ENCODE measurements at places on chromosomes 16 and 17. TPM values are rescaled to one million over a fixed set of nuclear protein-coding genes. Genes with fewer than 3 reads are reported as not detected.

- DNase-seq, result no peak
These were observed 12.1 kb downstream of the HEATR9 start for GRCh38 chr17:35856603-35857002.

DNA sequence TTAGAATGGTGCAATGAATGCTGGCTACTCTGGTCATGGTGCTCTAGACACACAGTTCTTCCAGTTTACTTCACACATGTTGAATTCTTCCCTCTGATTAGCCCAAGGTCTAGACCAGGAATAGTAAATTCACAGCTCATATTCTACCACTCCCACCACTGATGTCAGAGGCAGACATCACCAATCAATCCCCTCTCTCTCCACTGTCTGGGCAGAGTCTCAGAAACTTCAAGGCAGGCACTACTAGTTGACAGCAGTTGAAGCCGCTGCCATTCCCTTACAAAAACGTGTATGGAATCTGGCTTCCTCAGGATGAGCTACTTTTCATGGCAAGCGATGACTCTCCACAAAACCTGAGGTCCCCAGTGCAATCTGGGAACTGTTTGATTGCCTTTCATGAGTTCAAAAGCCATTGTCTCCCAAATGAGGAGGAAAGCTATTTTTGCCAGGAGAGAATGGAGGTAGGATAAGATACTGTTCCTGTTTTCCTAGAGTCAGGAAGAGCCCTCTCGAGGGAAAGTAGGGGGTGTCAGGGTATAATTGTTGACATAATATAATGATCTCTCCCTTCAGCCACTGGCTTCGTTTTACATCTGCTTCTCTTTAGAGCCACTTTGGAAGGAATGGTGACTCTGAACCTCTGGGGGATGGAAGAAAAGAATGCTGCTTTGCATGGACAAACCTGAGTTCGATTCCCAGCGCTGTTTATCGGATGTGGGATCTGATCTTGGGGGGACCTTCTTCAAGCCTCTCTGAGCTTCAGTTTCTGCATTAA is 90.0 kb downstream of the FOXL1 start:
- no peak for DNase-seq

- DNase-seq, result no peak
These were observed 14.1 kb upstream of the LCMT1 start for GRCh38 chr16:25097276-25097975.

GRCh38 chr16:49857423-49858181 is 1.7 kb upstream of the ZNF423 start:
- DNase-seq, result no peak

The CLCN7 gene
- total RNA-seq, result 35.8 TPM

DNA sequence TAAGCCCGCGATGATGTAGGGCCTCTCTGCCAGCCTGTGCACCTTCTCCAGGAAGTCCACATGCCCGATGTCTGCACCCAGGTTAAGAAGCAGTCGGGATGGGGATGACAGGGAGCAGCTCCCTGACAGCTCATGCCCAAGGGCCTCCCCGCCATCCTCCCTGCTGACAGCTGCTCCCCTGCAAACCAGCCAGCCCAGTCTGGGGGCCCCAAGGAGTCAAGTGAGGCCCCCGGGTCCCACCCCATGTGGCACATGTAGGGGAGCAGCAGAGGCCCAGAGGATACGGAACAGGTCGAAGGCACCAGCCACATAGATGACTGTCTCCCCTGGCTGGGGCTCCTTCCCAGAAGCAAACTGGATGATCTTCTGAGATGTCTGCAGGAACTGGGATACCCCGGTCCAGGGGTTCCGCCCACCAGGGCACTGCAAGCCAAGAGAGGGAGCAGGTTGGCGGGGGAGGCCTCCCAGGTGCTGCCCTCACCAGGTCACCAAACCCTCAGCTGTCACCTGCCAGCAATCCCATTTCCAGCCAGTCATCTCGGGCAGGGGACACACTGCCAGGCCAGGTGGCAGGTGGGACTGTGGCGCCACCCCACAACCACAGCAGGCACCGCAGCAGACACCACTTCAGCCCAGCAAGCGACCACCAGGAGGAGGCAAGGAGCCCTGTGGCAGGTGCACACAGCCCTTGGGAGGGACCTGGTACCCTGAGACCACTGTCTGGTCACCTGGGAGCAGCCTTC is 4.6 kb downstream of the PCYT2 start:
- no peak for DNase-seq

The ZNF423 gene
- total RNA-seq, result 29.3 TPM

The DHRS7C gene
- not detected for total RNA-seq

- DNase-seq, result no peak
These were observed 28.7 kb upstream of the KIFC3 start for GRCh38 chr16:57830890-57831484.

- DNase-seq, result peak; percentile 93
These were observed 1.7 kb upstream of the ANKRD13B start for GRCh38 chr17:29591146-29591736.

- no peak for DNase-seq
These were observed 5.1 kb upstream of the NPTX1 start for GRCh38 chr17:80481284-80482057.

GRCh38 chr16:3094289-3095027 is 4.6 kb downstream of the ZSCAN10 start:
- DNase-seq, result no peak

DNA sequence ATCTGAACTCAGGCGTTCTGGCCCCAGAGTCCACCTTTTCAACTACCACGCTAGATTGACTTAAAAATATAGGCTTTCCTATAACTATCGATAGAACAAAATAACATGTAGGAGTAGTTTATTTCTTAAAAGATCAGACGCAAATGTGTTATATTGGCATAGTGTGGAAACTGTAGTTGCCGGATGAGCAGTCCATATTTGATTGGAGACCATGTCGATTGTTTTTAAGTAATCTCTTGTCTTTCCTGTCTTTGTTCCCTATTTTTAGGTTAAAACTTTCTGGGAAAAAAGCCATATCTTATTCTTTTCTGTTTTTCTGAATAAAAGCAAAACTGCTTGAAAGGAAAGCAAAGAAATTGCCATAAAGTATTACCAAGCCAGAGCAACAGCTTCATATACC is 53.1 kb downstream of the GAN start:
- DNase-seq, result no peak

The LSM12 gene
- total RNA-seq, result 37.5 TPM

DNA sequence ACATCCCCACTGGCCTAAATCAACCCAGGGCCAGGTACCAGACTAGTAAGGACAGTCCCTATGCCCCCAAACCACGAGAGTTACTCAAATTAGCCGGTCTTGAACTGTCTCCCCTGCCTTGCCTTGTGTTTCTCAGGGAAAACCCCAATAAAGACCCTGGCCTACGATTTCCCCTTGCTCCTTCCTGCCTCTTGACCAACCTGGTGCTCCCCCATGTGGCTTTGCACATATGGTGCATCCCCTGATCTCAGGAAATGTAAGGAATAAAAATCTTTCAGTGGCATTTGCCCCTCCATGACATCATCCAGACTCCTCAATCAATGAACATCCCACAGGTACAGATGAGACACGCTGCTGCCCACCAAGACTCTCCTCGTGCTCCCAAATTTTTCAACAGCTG is 87.9 kb downstream of the ZNF18 start:
- no peak for DNase-seq

- no peak for DNase-seq
These were observed at the start of gene SEPTIN12 for GRCh38 chr16:4787627-4788482. TSS of gene SEPTIN12 (minus strand) at chr16:4788345. CDS start at chr16:4787645, 700 bp downstream.

The SOX9 gene
- total RNA-seq, result 3.2 TPM

DNA sequence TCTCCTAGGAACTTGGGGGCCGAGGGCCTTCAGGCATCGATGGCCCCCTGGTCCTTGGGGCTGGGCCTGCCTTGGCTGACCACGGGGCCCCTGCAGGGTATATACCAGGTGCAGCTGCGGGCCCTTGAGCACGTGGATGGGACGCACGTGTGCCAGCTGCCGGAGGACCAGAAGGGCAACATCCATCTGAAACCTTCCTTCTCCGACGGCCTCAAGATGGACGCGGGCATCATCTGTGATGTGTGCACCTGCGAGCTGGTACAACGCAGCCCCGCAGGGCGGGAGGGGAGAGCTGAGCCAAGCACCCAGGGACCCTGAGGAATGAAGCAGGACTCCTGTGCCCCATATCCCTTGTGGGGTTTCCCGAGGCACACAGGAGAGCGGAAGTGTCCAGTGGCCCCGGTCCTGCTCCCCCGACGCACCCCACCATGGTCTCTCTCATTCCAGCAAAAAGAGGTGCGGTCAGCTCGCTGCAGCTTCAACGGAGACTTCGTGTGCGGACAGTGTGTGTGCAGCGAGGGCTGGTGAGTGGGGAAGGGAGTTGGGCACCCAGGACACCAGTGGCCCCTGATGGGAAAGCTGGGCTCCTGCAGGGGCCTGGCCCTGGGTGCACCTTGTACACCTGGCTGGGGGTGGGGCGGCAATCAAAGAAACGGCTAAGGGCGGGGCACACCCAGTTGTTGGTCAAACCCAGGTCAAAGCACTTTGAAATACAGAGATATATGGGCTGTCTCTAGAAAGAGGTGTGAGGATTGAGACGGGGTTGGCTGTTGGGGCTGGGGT is 10.6 kb downstream of the ITGB4 start:
- no peak for DNase-seq

DNA sequence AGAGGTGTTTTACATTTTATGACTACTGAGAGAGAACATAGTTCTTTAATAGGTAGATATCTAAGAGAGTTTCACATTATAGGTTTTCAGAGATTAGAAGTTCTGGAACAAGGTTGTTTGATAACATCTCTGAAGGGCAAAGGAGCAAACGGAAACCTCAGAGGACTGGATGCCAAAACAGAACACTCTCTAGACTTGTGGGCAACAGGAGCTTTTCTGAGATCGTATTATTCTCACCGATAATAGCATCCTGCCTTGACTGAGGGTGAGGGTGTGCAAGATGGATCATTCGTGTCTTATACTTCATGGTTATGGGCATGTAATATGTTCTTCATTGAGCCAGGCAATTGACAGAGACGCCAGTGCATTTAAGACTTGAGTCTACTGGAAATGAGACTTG is 234.8 kb downstream of the IRX3 start:
- DNase-seq, result no peak

DNA sequence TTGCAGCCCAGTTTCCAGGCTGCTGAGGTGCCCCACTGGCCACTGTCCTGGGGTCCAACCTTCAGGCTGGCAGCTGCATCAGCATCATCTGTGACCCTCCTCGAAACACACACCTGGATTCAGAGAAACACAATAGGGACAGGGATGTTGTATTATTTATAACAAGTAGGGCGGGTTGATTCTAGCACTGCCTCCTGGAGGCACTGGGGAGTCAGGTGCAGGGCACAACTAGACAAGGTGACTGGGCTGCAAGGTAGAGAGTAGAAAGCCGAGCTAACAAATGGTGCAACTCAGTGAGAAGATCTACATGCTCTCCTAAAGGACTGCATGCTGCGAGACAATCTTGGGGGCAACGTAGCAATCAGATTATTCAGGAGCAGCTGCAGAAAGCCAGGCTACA is 317.3 kb downstream of the SLC39A11 start:
- no peak for DNase-seq

GRCh38 chr17:491086-492021 is 138.7 kb upstream of the RPH3AL start:
- DNase-seq, result peak; percentile 88

DNA sequence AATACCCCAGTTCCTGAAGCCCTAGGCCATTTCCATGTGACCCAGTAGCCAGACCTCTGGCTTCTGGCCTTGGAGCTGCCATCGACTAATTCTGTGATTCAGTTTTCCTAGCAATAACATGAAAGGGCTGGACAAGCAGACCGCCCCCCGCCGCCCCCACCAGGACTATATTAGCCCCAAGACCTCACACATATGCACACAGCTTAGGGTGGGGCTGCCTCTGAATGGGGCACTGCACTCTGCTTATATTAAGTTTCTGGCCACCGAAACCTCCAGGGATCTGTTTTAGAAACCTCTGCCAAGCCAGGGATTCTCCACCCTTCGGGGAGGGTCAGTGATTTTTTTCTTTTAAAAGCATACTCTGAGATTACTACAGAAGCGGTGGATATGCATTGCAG is 2.3 kb downstream of the RAB11FIP4 start:
- peak; percentile 29 for DNase-seq

DNA sequence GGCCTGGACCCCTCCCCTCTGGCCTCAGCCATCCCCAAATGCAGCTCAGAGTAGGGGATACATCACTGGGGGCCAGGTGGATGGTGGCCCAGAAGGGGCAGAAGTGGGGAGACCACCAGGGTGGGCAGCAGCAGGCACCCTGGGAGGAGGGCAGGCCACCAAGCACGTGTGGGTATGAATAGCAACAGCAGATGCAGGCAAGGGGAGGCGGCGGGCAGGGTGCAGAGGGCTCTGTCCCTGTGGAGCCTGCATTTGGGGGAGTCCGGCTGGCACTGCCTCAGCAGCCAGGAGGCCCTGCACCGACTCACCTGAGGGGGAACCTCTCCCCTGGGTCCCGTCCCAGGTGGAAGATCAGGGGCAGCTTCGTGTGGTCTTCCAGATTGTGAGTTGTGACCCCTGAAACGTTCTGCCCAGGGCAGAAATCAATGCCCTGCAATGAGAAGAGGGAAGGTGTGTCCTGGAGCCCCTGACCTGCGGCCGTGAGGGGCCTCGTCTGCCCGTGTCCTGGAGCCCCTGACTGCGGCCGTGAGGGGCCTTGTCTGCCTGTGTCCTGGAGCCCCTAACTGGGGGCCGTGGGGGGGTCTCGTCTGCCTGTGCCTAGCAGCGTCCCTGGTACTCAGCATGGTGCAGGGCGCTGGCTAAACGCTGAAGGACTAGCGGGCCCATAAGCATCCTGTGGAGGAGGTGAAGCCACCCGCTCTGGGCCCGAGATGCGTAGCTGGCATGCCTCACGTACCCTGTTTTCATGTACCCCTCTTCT is 10.7 kb upstream of the APRT start:
- DNase-seq, result no peak

The MT1G gene
- total RNA-seq, result 26.7 TPM

The DNAAF8 gene
- total RNA-seq, result 0.43 TPM

The KIF18B gene
- 0.65 TPM for total RNA-seq

DNA sequence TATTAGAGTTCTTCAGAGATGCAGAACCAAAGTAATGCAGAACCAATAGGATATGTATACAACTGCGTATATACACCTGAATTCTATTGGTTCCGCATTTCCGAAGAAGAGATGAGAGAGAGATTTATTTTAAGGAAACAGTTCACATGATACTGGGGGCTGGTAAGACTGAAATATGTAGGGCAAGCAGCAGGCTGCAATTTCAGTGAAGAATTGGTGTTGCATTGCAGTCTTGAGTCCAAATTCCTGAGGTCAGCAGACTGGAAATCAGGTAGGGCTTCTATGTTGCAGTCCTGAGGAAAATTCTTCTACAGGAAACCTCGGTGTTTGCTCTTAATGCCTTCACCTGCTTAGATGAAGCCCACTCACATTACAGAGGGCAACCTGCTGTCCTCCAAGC is 128.2 kb upstream of the MED13 start:
- DNase-seq, result no peak
